CD4-positive, alpha-beta T cell treated with Interleukin-15 for 1 hour (primary cell): ENCODE measurements at places on chromosomes 7 and 10.

DNA sequence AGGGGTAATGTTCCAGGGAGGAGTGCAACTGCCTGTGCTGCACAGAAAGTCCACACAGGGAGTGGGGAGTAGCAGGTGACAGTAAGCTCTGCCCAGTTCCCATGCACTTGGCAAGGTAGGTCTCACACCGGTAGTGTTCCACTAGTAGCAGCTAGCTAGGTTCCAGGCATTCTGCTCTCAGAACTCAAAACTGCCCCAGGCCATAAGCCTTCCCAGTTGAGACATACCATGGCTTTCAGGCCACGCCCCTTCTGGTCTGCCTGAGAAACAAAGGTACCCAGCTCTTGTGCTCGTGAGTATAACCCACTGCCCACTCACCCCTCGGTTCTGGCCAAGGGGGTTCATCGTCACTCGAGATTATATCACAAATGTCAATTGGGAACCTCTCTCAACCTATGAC lies 12.6 kb downstream of the CASP7 start:
- DNase-seq = no peak

DNA sequence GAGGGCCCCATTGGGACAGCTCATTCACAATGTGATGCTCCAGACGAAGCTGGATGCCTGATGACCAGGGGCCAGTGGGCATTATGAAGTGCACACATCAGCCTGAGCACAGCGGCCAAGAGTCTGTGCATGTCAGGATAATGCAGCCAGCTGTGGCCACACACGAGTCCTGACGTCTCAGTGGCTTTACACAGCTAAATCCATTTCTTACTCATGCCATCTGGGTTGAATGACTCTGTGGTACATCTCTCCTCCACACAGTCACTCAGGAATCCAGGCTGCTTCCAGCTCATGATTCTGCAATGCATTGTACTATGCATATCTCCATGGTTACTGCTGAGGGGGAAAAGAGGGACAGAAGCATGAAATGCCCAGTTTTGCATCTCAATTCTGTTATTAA lies 123.6 kb downstream of the PRLHR start:
- no peak for DNase-seq

DNA sequence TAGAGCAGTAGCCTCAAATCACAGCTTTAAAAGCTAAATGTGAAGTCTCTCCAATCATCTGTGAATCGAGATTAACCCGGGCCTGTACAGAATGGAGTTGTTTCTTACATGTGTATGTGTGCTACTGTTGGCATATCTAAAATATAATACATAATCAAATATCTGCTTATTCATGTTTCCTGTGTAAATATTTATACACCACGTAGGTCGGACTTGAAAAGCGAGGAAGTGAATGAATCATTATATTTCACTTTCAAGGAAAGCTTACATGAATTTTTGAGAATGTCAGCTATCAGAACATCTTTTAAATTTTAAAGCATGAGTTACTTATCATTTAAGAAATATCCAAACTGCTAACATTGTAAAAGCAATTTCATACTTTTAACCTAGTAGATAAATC lies 233.3 kb downstream of the SLC25A13 start:
- no peak for DNase-seq

DNA sequence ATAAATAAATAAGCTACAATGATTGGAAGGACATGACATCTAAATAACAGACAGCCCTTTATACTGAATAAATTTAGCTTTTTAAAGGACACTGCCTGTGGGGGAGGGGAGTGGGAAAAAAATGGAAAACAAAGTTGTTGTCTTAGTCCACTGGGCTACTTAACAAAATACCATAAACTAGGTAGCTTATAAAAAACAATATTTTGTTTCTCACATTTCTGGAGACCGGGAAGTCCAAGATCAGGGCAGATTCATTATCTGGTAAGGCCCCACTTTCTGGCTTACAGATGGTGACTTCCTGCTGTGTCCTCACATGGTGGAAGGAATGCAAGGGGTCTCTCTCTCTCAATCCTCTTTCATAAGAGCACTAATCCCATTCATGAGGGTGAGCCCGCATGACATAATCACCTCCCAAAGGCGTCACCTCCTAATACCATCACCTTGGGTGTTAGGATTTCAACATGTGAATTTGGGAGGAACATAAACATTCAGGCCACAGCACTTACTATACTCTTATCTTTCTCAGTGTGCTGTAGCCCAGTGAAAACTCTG lies 43.0 kb downstream of the DNAJC12 start:
- DNase-seq = no peak

- no peak for DNase-seq
Observed at GRCh38 chr7:91264924-91265681, 870 bp downstream of the FZD1 start.

DNA sequence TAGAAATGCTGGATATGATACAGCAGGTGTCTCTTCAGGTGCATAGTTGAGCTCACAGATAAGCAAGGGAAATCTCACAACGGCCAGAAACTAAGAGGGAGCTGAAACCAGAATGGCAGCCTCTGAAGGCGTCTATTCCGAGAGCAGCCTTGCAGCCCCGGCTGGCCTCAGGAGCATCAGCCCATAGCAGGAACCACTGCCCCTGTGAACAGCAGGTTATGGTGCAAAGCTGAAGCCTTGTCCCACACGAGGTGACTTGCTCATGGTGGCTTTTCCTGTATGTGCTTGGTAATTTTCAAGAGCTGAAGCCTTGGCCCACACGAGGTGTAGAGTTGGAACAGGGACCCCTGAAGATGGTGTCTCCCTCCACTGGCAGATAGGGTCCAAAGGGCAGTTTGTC lies 33.2 kb downstream of the BNIP3 start:
- DNase-seq = no peak

DNA sequence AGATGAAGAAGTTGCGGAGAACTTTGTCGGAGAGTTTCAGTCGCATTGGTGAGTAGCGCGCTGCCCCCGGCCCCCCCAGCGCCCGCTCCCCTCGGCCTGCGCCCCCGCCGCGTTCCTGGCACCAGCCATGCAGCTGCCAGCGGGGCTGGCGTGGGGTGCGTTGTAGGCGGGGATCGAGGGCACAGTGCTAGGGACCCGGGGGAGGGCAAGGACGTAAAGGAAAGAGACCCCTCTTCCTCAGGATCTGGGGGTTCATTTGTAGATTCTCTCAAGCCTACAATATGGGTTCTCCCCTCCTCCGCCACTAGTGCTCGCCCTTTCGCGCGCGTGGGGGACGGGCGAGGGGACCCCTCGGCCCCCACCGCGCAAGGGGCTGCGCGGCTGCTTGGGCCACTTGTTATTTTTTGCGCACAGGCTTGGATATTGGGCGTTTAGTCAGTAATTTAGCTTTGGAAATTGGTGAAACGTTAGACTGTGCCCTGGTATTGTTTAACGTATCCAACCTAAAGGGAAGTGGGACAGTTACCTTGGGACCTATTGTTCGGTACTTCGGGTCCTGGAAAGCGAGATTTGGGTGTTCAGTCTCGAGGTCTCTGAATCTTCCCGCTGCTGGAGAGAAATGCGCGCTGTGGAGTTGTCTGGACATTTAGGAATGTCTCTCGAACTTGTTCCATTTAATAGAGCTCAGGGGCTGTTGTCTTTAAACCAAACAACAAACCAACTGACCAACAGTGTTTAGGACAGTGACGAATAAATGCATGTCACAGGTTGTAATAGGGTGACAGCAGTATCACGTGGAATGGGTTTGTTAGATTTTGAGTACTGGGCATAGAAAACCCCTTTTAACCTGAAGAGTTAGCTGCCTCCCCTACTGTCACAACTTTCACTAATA lies 796 bp downstream of the CDK14 start:
- DNase-seq = no peak

DNA sequence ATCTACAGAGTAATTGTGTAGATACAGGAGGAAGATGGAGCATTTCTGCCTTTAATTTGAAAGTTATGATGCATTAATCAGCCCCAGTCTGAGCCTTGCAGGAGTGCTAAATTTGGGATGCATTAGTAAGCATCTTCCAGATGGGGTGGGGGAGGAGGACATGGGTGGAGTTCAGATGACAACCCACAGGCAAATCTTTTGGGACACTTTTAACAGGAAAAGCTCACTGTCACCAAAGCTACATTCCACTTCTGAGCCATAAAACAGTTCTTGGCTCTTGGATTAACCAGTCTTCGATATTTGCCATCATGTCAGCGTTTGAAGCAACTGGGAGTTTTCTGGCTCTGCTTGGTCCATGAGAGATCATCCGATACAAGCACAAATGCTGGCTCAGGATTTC lies 121.1 kb downstream of the CXCL12 start:
- DNase-seq = no peak

DNA sequence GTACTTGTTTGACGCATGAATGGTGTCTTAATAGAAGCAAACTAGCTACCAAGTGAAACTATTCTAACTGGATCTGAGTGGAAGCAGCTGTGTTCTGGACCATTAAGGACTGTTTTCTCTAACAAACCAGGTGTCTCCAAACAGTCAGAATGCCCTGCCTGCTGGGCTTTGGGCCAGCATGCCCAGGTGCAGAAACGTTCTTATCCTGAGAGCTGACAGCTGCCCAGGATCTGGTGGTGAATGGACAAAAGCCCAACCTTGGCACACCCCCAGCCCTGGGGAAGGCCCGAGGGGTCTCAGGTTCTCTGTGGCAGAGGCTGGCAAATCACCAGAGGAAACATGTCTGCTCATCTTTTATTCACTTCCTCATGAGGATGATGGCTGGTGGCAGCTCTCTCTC lies 48.2 kb upstream of the LAMB4 start:
- DNase-seq = no peak

- no peak for DNase-seq
Observed at GRCh38 chr10:14397066-14397465, 66.3 kb upstream of the FRMD4A start.

- DNase-seq = no peak
Observed at GRCh38 chr10:129514568-129515451, 47.8 kb downstream of the MGMT start.

GRCh38 chr7:47281966-47282643 lies 299.8 kb downstream of the TNS3 start:
- DNase-seq = no peak

GRCh38 chr7:79529214-79529880 lies 75.9 kb upstream of the MAGI2 start:
- DNase-seq = no peak

DNA sequence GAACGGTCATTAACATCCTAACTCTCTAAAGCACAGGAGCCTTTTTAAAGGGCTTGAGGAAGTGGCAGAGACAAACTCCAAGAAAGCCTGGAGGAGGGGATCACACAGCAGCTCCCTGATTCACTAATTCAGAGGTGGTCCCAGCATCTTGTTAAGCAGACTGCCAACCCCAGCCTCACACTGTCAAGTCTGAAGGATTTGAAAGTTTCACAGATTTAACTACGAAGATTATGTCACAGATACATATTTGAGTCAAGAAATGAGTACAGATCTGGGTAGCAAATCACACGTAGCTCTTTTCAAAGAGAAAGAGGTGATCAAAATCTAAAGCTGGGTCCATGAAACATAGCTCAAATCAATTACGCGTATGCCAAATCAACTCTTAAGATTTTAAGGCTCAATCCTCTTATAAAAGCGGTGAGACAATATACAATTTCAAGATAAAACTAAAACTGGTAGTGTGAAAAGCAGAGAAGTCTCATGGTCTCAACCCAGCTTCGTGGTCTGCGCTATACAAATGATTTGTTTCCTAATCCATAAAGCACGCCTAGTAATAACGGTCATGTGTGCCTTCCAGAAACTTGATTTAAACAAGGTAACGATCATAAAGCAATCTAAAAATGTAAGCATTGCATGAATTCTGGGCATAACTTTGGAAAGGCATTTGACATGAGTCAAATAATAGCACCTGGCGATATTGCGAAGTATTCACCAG lies 229.9 kb upstream of the MKLN1 start:
- no peak for DNase-seq

GRCh38 chr10:75297021-75297599 lies 61.4 kb upstream of the COMTD1 start:
- no peak for DNase-seq

GRCh38 chr10:103564116-103564501 lies 70.6 kb downstream of the NEURL1 start:
- no peak for DNase-seq

DNA sequence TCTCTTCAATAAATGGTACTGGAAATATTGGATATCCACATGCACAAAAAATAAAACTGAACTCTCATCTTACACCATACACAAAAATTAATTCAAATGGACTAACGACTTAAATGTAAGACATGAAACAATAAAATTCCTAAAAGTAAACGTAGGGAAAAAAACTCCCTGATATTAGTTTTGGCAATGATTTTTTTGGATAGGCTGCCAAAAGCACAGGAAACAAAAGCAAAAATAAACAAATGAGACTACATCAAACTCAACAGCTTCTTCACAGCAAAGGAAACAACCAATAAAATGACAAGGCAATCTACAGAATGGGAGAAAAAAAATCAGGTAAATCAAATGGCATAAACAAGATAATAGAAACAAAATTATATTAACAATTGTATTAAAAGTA lies 65.7 kb downstream of the ORC5 start:
- DNase-seq = no peak

DNA sequence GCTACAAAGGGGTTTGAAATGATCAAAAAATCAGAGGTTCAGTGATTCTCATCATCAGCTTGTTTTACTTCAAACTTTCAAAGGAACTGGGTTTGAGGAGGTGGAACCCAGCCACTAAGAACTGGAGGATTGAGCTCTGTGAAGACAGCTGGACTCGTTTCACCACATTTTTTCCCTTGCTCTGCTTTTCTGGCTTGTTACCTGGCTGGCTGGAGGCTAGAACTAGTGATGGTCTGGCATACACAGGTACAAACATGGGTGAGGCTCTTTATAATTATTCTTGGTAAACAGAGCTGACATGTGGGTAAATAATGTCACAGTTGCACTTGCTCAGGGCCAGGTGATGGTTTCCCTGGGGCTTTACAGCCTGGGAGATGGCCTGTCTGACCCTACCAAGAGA lies 352.5 kb downstream of the FGFR2 start:
- DNase-seq = no peak

DNA sequence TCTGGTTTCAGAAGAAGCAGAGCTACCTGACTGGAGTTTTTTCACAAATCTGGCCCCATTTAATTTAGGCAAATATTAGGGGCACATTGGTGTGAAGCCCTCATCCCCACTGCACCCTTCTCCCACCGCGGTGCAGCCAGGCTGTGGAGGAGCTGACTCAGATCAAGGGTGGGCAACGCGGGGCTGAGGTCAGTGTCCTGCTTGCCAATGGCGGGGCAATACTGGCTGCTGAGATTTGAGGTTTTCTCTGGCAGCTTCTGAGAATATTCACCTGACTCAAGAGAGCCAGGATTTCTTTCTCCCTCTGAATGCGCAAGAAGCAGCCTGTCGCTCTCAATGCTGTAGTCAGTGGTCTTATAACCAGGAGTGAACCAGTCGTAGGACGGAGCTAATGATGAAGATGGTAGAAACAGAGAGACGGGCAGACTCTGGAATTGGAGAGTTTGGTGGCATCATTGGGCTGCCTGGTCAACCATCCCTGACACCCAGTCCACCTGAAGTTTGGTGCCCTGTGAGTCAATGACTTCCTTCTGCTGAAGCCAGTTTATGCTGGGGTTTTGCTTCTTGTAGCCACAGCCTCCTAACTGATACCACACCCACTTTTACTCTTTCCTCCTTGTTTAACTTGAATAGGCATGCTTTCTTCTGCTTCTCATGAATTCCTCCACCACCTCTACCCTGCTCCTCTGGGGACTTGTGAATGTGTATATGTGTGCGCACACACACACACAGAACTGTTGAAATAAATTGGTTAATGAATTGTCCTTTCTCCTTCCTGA lies 123.7 kb upstream of the CTBP2 start:
- no peak for DNase-seq

- no peak for DNase-seq
Observed at GRCh38 chr7:131753620-131754222, 197.3 kb upstream of the PODXL start.

- no peak for DNase-seq
Observed at GRCh38 chr10:29559996-29560395, 74.8 kb downstream of the SVIL start.

- DNase-seq = no peak
Observed at GRCh38 chr7:94251-94801, 98.0 kb upstream of the FAM20C start.
